ENCODE measurements at places on chromosomes 13 and 19. TPM values are rescaled to one million over a fixed set of nuclear protein-coding genes. Genes with fewer than 3 reads are reported as not detected.
A peak's percentile ranks its signal among the peaks of the same experiment; 100 is the strongest.

Gene ZNF578
- total RNA-seq = 1.5 TPM

Gene ARID3A
- total RNA-seq = 19.5 TPM

Gene ZIC2
- not detected for total RNA-seq

Gene TMC4
- 1.6 TPM for total RNA-seq

Gene C1QTNF9B
- not detected for total RNA-seq

Gene TRPM4
- total RNA-seq = 17.0 TPM

Gene SERPINE3
- not detected for total RNA-seq

Gene NANOS3
- not detected for total RNA-seq

Gene BRD4
- 96.3 TPM for total RNA-seq

GRCh38 chr19:13410946-13411345, 95.3 kb downstream of the CACNA1A start:
- no peak for DNase-seq

GRCh38 chr13:49271264-49271663, 23.5 kb downstream of the CDADC1 start:
- no peak for DNase-seq

DNA sequence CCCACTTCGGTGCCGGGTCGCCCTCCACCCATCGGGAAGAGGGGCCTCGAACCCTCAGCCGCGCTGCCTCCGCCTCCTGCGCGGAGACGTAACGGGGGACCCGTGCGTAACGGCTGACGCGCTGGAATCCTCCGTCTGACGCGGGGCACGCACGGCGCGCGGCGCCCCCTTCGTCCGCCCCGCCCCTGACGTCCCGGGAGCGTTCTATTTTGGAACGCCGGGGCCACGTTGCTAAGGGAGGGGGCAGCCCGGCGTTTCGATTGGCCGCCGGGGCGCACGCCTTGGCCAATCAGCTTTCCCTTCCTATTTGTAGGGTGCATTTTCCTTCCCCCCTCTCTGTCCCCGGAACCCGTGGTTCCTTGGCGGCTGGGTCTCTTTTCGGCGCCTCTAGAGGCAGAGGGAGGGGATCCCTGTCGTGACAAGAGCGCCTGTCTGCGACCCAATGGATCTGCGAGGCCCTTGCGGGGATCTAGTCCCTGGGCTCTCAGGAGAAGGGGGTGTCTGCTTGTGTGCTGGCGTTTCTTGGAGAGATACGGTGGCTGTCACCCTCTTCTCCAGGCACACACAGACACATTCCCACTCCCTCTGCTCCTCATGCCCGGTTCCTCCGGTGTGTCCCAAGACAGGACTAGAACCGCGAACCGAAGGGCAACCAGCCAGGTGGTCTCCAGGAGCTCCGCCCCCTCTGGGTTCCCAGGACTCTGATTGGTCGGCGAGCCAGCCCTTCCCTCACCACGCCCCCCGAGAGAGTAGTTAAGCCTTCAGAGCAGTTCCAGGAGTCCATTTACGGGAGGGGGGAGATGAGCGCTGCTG, 1.5 kb downstream of the FOSB start:
- peak; percentile 96 for DNase-seq

GRCh38 chr19:49567861-49568441, 12.4 kb downstream of the NOSIP start:
- DNase-seq = no peak

GRCh38 chr13:89746554-89746953, 1600.9 kb upstream of the MIR17HG start:
- DNase-seq = no peak

DNA sequence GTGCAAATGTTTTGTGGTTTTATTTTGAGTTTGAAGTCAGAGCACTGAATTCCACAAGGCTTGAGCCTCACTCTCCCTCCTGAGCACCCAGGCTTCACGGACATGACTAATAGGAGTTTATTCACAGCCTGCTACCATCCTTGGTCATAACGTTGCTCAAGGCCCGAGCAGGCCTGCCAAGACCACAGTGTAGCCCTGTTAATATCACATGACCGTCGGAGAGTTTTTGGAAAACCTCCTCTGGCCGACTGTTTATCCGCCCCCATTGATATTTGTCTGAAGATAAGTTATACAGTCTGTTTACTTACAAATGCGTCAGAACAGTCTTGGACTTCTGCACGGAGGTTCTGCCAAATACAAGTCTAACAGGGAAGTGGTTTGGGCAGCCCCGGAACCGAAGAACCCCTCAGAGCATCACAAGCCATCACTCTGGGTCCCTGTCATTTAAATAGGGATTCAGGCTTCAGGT, 89.9 kb downstream of the COL4A2 start:
- no peak for DNase-seq

DNA sequence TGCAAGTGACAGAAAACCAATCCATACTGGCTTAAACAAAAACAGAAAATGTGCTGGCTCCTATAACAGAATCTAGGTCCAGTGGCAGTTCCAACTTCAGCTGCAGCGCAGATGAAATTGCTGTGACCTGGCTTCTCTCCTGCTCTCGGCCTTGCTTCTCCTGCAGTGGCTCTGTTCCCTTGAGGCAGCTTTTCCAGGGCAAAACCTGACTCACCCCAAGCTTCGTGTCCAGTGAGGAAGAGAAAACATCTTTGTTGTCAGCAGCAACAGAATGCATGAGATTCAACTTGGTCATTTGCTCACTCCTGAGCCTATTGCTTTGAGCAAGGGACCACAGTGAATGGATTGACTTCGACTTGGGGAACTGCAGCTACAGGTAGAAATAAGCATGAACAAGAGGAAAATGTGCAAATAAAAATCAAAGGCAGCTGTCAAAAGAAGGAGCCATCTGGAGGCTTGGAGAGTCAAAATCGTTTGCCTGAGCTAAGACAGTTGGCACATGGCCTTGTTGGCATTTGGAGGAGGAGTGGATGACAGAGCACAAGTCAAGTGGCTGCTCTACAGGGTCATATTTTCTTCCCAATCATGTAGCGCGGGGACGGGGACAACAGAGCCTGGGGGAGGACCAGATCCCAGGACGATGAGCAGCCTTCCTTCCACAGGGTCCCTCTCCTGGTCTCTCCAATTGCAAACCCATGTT, 523.4 kb downstream of the FGF9 start:
- DNase-seq = no peak

GRCh38 chr13:100196375-100196774, 107.5 kb downstream of the PCCA start:
- no peak for DNase-seq

GRCh38 chr19:54418030-54418929, 3.0 kb downstream of the TTYH1 start:
- DNase-seq = no peak

DNA sequence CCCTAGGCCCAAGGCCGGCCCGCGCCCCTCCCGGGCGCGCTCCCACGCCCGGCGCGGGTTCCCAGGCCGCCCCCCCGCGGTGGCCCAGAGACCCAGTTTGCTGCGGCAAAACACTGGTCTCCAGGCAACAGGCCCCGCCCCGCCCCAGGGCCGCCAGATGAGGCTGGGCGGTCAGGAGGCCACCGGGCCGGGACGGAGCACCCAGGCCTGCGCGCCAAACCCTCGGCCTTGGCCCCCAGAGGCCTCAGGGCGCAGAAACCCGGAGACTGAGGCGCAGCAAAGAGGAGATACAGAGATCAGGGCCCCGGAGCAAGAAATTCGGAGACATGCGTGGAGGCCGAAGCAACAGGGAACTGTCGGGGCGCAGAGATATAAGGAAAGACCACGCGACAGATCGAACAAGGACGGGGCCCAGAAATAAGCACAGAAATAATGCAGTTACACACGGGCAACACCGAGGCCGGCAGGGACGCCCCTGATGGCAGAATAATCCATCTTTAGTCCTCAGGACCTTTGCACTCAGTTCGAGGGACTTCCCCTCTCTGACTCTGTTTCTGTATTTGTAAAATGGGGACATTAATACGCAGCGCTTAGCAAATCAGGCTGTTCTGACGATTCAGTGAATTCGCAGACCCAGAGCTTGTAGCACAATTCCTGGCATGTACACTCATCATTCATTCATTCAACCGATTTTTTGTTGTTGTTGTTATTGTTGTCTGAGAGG, 20.8 kb upstream of the ERCC1 start:
- DNase-seq = peak; percentile 97

DNA sequence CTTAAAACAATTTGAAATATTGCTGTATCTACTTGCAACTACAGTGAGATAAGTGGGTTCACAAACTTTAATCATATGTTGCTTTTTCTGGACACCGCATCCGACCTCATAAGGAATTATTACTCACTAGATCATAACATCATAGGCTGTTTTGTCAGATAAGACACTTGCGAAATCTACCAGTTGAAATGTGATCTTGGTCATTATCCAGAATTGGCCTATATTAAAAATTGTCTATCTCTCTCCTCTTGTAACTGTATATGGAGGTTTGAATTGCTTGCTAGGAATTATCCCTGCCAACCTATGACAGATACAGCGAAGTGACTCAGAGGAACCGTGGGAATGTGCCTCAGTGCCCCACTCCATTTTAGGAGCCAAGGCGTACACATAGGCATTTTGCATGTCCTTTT, 117.0 kb upstream of the POSTN start:
- no peak for DNase-seq

DNA sequence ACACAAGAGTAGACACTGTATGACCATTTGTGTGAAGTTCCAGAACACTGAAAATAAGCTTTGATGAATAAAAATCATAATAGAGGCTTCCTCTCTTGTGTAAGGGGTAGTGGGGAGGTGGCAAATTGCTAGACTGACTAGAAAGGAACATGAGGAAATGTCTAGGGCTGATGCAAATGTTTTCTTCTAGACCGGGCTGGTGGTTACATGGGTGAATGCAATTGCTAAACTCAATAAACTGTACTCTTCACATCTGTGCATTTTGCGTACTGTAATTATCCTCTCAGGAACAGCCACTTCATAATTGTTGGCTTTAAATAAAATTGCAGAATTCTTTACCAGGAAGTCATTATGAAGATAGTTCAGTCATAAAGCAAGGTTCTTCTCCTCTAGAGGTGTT, 5.2 kb upstream of the KBTBD7 start:
- no peak for DNase-seq

GRCh38 chr13:36819739-36820090, 693 bp downstream of the RFXAP start:
- no peak for DNase-seq

DNA sequence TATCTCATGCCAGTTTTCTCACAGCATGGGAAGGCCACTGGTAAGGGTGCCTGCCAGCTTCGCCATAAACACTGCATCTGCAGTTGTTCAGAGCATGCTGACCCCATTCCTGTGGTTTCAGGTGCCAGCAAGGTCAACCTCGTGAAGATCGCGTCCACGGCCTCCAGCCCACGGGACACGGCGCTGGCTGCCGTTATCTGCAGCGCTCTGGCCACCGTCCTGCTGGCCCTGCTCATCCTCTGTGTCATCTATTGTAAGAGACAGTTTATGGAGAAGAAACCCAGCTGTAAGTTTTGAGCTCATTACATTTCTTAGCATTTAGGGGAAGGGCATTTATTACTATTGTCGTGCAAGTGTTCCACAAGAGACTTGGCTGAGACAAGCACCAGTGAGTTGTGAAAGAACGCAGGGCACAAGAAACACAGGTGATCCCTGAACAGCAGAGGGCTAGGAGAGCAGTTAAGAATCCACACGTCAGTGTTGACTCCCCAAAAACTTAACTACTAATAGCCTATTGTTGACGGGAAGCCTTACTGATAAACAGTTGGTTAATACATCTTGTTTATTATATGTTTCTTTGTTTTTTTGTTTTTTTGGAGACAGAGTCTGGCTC, 88.8 kb downstream of the TNFRSF19 start:
- DNase-seq = no peak

- DNase-seq = no peak
These were observed 138.6 kb downstream of the KCNRG start for GRCh38 chr13:50153876-50154275.

DNA sequence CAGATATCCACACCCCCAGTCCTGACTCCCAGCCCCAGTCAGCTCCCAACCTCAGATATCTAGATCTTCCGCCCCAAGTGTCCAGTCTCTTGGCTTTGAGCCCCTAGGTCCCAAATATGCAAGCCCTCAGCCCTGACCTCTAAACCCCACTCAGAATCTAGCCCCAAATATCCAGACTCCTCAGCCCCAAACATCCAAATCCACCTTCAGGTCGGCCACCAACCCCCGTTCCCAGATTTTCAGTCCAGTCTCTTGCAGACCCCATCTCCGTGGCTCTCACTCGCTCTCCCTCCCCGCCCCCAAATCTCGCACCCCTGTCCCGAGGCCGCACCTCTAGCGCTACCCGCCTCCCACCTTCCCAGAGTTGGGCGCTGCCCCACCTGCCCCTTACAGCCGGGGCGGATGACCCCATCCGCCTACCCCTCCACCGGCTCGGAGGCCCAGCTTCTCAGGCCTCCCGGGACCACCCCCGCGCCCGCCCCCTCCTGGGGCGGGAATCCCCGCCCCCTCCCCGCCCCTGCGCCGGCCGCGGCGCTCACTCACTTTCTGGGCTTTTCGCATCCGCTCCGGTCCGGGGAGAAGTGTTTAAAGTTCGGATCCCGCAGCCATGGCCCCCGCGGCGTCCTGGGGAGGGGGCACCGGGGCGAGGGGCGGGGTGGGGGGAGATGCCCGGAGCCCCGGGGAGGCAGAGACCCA, 604 bp downstream of the ERFL start:
- DNase-seq = no peak

DNA sequence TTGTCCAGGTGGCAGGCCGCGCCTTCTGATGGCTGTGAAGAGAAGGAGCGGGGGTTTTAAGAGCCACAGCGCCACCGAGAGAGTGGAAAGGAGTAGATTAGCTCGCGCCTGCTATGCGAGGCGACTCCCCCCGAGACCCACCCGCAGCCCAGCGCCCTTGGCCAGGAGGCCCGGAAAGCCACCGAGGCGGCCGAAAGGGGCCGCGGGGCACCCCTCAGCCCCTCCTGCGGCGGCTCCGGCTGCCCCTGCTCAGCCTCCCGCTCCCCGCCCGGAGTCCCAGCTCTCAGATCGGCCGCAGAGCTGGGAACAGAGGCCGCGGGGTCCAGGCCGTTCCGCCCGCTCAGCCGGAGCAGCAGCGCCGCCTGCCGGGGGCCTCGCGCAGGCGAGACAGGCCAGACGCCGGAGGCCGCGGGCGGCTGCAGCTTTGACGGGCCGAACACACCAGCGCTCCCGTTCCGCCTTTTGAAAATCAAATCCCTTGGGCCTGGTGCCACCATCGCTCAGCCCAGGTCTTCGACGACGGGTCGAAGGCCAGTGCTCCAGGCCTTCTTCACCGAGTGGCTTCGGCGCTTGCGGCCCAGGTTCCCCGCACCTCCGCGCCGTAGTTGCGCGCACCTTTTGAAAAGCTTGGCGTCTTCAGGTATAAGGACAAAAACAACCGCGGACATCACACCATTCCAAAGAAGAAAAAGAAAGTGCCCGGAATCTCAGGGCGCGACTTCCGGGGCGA, 15.3 kb downstream of the CDX2 start:
- no peak for DNase-seq

DNA sequence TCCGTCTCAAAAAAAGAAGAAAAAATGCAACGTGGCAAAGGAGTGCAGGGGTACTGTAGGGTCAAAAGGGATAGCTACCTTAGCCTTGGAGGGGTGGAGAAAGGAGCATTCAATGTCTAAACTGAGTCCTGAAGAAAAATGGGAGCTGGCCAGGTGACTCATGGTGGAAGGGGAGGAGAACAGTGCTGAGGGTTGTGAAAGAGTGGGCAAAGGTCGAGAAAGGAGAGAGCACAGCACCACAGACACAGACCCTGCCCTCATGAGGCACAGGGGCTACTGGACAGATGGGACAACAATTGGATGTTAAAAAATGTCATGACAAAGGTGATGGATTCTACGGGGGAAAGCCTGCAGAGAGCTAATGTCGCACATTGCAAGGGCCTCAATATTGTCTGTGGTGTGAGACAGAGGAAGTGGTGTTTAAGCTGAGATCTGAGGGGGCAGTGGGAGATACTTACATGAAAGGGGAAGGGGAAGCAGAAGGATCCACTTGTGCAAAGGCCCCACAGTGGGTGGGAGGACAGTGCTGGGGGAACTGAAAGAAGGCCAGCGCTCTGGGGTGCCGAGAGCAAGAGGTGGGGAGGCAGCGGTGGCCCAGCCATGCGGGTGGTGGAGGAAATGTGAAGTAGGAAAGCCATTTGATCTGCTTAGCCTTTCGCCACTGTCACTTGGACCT, 42.9 kb upstream of the URAD start:
- DNase-seq = no peak

All from mesenteric fat pad (tissue), 1 donor.